ENCODE measurements at places on chromosomes 11 and 22. TPM values are rescaled to one million over a fixed set of nuclear protein-coding genes. Genes with fewer than 3 reads are reported as not detected.

The TMEM191C gene
- total RNA-seq, result 1.3 TPM

The LINC01488 gene
- total RNA-seq, result not detected

The SNU13 gene
- total RNA-seq, result 95.6 TPM

The OR52A1 gene
- total RNA-seq, result not detected

The TNNI2 gene
- not detected for total RNA-seq

The NPTXR gene
- total RNA-seq, result under 0.01 TPM

The BRSK2 gene
- not detected for total RNA-seq

The RELA gene
- 15.2 TPM for total RNA-seq

The CD3E gene
- not detected for total RNA-seq

The APOA5 gene
- total RNA-seq, result not detected

Data from bronchial epithelial cell (primary cell).